T-helper 2 cell (primary cell): ENCODE measurements at places on chromosomes 1 and 21.

DNA sequence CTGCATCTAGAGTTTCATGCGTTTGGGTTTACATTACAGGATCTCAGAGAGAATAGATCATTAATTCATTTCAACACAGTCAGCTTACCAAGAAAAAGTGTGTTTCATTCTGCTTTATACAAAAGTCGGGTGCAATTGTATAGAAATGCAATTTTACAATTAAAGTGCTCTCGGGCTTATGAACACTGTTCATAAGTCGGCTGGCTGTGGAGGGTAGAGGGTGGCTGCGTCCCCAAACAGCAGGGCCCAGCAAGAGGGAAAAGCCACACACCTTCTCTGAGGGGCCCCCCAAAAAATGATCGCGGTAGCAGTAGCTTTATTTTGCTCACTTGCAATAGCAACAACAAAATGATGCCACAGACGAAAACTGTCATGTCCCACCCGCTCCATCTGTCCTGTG lies 13.8 kb upstream of the ZBTB18 start:
- DNase-seq, result no peak

- DNase-seq, result no peak
These were observed 3.7 kb upstream of the KLF18 start for GRCh38 chr1:44144962-44145756.

GRCh38 chr1:238660849-238661248 lies 725.5 kb upstream of the CHRM3 start:
- no peak for DNase-seq

GRCh38 chr1:22562584-22563583 lies at the start of gene EPHA8:
Gene EPHA8 (plus strand): TSS chr1:22563489. CDS start chr1:22563636, 147 bp downstream.
- no peak for DNase-seq

DNA sequence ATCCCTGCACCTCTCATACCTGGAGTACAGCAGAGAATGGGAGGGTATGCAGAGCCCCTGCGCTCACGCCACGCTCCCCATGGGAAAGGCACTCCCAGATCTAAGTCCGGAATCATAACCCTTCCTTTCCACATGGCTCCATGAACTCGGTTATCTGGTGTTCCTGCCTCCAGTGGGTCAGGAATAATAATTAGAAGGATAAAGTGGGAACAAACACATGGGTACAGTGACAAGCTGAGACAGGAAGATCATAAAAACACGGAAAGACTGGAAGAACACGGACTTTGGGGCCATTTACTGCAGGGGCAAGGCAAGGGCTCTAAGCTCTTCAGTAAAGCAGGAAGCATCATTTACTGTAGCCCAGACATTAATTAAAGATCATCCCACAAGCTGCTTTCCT lies 48.6 kb downstream of the FOXO6 start:
- no peak for DNase-seq

- DNase-seq, result no peak
These were observed 99.5 kb downstream of the UBE2U start for GRCh38 chr1:64302971-64303370.

DNA sequence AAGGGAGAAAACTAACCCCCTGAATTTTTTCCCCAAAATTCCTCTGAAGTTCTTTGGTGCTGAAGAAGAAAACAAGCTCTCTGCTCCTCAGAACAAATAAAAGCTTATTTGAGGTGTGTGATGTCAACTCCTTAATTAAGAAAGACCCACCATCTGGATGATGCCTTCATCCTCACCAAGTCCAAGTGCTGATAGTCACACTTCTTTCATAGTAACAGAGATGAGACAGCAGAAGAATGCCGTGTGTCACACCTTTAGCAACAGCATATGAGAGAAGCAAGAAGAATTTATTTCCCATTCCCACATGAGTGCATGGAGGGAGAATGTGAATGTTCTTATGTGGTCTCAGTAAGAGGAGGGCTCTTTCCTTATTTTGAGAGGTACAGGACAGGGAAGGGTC lies 91.2 kb downstream of the TGFB2 start:
- no peak for DNase-seq
